Muscle of leg (tissue), 16 donors: ENCODE measurements at places on chromosomes 16 and 17.

DNA sequence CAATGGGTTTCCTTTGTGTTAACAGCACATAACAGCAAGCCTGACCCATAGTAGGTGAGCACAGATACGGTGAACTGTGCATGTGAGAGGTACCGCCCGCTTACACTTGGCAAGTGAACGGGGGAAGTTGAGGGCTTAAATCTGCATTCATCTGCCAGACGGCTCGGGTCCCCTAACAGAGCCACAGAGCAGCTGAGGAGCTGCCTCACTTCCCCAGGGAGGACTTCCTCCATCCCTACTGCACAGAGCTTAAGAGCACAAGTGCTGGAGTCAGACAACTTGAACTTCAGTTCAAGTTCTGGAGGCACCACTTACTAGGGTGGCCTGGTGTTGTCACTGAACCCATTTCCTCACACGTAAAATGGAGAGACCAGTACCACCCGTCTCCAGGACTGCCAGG, 13.4 kb downstream of the RAB5C start:
- H3K4me1 ChIP-seq: peaks cover 47% of the 10 kb centered on the region
- no peaks in the 10 kb centered on the region for H3K27me3 ChIP-seq
- no peak for DNase-seq
- no peak overlapping the region for H3K27ac ChIP-seq

GRCh38 chr17:11950771-11951519, 46.3 kb downstream of the ZNF18 start:
- peaks cover 7% of the 10 kb centered on the region for H3K4me1 ChIP-seq
- H3K27ac ChIP-seq: no peak overlapping the region
- no peak for DNase-seq
- no peaks in the 10 kb centered on the region for H3K27me3 ChIP-seq
- H3K36me3 ChIP-seq: no peaks in the 10 kb centered on the region

DNA sequence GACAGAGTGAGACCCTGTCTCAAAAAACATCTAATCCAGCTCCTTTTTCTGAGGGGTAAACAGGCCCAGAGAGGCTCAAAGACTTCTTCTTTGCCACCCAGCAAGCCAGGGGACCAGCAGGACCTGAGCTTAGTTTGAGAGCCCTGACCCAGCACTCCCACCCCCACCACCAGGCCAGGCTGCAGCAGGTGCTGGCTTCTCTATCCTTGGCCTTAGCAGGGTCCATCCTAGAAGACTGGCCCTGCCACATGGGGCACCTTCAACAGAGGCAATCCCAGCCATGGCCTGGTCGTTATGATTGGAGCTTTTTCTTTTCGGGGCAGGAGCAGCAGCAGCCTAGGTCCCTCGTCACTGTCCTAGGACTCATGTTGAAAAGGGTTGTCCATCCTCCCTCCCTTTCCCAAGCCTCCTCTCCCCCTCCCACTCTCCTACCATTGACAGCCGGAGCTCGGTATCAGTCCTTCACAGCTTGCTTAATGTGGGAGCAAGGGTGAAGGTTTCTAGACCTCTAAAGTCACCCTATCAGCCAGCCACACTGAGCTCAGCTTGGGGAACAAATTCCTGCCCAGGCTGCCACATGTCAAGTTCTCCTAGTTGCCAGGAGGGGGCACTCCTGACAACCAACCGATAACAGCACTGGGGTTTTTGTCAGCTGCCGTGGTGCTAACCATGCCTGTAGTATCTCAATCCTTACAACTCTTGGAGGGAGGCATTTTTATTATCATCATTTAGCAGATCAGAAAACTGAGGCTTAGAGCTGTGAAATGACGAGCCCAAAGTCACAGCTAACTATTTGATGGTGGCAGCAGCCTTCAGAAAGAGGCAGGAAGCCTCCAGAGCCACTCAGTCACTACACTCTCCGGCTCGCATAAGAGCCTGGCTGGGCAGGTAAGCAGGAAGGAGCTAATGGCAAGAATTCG, 11.2 kb downstream of the MRPL27 start:
- H3K4me3 ChIP-seq: no peak overlapping the region
- peaks cover 62% of the 10 kb centered on the region for H3K36me3 ChIP-seq
- peaks cover 11% of the 10 kb centered on the region for H3K4me1 ChIP-seq
- H3K27me3 ChIP-seq: no peaks in the 10 kb centered on the region

GRCh38 chr17:16255481-16255921, 38.5 kb downstream of the PIGL start:
- DNase-seq: peak; percentile 82
- peaks cover 14% of the 10 kb centered on the region for H3K4me1 ChIP-seq
- H3K36me3 ChIP-seq: peaks cover 4% of the 10 kb centered on the region
- H3K27me3 ChIP-seq: no peaks in the 10 kb centered on the region
- H3K4me3 ChIP-seq: no peak overlapping the region
- peak overlapping the region; percentile 83 for H3K27ac ChIP-seq

- no peaks in the 10 kb centered on the region for H3K27me3 ChIP-seq
- no peak overlapping the region for H3K27ac ChIP-seq
- no peak for DNase-seq
- H3K4me3 ChIP-seq: no peak overlapping the region
- H3K4me1 ChIP-seq: no peaks in the 10 kb centered on the region
Observed at GRCh38 chr16:12020009-12020408, 43.5 kb downstream of the SNX29 start.

GRCh38 chr16:69497876-69498596, 67.7 kb upstream of the NFAT5 start:
- no peak overlapping the region for H3K4me3 ChIP-seq
- no peaks in the 10 kb centered on the region for H3K36me3 ChIP-seq
- no peaks in the 10 kb centered on the region for H3K27me3 ChIP-seq
- no peaks in the 10 kb centered on the region for H3K4me1 ChIP-seq

GRCh38 chr16:86791287-86792035, 213.1 kb downstream of the FOXL1 start:
- no peak overlapping the region for H3K27ac ChIP-seq
- H3K4me1 ChIP-seq: peaks cover 6% of the 10 kb centered on the region
- DNase-seq: no peak
- no peaks in the 10 kb centered on the region for H3K36me3 ChIP-seq
- H3K4me3 ChIP-seq: no peak overlapping the region

- peaks cover 6% of the 10 kb centered on the region for H3K36me3 ChIP-seq
- peak; percentile 54 for DNase-seq
- H3K27me3 ChIP-seq: no peaks in the 10 kb centered on the region
- no peak overlapping the region for H3K4me3 ChIP-seq
Observed at GRCh38 chr17:46072998-46073397, 73.9 kb downstream of the STH start.

GRCh38 chr16:87141402-87141801, 175.8 kb downstream of the C16orf95 start:
- no peaks in the 10 kb centered on the region for H3K4me1 ChIP-seq
- H3K36me3 ChIP-seq: no peaks in the 10 kb centered on the region
- no peak overlapping the region for H3K27ac ChIP-seq
- H3K27me3 ChIP-seq: peaks cover 22% of the 10 kb centered on the region
- no peak for DNase-seq

GRCh38 chr16:15976225-15976812, 26.9 kb downstream of the ABCC1 start:
- H3K4me1 ChIP-seq: peaks cover 2% of the 10 kb centered on the region
- no peak for DNase-seq
- peak overlapping the region; percentile 66 for H3K27ac ChIP-seq
- no peak overlapping the region for H3K4me3 ChIP-seq
- no peaks in the 10 kb centered on the region for H3K36me3 ChIP-seq

GRCh38 chr17:6104956-6105648, 34.9 kb downstream of the WSCD1 start:
- peaks cover 10% of the 10 kb centered on the region for H3K4me1 ChIP-seq
- H3K36me3 ChIP-seq: peaks cover 59% of the 10 kb centered on the region
- H3K27ac ChIP-seq: no peak overlapping the region
- DNase-seq: no peak

DNA sequence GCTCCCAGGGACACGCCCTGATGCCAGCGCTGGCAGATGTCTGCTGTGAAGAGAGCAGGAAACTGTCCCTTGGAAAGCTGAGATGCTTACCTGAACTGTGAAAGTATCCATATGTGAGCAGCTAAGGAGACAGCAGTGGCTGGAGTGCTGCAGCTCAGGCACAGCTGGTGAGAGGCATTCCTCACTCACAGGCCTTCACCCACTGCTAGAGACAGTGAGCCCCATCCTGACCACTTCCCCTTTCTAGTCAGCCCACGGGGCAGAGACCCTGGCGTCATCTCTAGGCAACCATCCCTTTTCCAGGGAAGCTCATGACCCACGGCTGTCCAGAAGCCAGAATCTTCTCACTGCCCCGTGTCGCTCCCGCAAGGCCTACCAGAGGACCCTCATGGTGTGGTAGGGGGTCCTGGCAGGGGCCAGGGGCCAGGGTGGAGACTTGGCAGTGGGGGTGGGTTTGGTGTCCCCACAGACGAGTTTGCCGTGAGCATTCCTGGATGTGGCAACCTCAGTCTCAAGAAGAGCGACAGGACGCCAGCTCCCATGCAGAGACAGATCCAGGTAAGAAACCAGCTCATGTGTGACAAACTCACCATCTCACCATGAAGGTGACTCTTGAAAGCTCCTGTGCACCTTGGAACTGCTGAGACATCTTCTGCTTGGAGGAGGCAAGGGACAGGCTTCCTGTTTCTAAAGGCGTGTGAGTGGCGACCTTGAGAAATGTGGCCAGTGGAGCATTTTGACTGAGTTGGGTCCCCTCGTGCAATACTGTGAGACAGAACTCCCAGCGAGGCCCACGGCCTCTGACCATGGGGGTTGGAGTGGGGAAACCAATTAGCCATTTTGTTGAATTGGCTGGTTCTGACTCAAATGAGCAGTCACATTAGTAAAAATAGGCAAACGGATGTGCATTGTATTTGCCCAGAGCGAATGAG, at the start of gene SCIMP:
SCIMP (minus strand) TSS at position 216 of the 932 bp plus-strand sequence; CDS start at position 111, 105 bp downstream.
- H3K4me3 ChIP-seq: peak within 1 kb of the TSS; percentile 15
- H3K27ac ChIP-seq: no peak within 1 kb of the TSS
- no peaks in the 10 kb centered on the region for H3K27me3 ChIP-seq
- H3K4me1 ChIP-seq: no peaks in the 10 kb centered on the region
- peak; percentile 69 for DNase-seq

DNA sequence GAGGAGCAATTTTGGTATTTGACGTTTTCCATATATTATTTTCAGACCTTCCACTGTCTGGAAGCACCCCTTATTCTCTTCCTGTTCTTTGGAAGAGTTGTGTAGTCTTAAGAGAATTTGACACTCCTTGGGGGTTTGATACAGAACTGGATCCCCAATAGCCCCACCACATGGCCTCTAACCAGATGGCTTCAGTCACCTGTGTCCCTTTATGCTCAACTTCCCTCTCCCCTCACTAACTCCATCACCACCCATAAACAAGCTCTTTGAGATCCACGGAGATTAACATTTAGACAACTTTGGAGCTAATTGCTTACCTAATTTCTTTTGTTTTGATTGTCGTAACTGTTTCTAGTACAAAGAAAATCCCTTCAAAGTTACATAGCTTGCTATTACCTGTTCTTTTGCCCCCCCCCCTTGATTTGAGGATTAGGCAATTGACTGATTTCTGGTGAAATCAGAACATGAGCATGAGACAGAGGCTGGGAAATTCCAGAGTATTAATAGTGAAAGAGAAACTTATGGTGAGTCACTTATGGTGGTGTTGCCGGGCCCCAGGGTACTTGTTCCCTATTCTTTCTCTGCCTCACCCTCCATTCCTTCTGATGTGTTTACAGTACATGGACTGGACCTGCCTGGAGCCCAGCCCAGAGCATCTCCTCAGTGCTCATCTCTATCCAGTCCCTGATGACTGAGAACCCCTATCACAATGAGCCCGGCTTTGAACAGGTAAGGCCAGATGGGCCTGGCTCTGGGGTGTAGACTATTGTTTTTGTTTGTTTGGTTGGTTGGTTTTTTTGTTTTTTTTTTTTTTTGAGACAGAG, 7.5 kb downstream of the UBE2Z start:
- peaks cover 75% of the 10 kb centered on the region for H3K36me3 ChIP-seq
- DNase-seq: no peak
- H3K27me3 ChIP-seq: no peaks in the 10 kb centered on the region
- H3K4me1 ChIP-seq: peaks cover 2% of the 10 kb centered on the region
- no peak overlapping the region for H3K27ac ChIP-seq

DNA sequence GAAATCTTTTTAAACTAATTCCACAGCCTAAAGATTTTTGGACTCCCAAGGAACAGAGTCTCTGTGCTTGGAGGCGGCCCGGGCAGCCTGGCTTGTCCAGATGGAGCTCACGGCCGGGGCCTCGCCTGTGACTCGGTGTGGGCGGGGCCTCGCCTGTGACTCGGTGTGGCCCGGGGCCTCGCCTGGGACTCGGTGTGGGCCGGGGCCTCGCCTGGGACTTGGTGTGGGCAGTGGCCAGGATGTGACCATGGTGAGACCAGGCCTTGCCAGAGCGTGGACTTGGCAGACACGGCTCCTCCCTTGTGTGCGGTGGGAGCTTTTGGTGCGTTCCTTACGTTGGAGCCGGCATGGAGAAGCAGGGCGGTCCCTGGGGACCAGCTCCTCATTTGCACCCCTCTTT, 92.3 kb downstream of the METRNL start:
- DNase-seq: no peak
- no peak overlapping the region for H3K4me3 ChIP-seq
- no peak overlapping the region for H3K27ac ChIP-seq
- H3K36me3 ChIP-seq: no peaks in the 10 kb centered on the region
- H3K27me3 ChIP-seq: peaks cover 3% of the 10 kb centered on the region

GRCh38 chr16:50835358-50836060, 93.6 kb downstream of the CYLD start:
- H3K4me1 ChIP-seq: peaks cover 6% of the 10 kb centered on the region
- H3K27ac ChIP-seq: no peak overlapping the region
- H3K27me3 ChIP-seq: peaks cover 10% of the 10 kb centered on the region
- no peak for DNase-seq
- H3K4me3 ChIP-seq: no peak overlapping the region
- H3K36me3 ChIP-seq: no peaks in the 10 kb centered on the region

DNA sequence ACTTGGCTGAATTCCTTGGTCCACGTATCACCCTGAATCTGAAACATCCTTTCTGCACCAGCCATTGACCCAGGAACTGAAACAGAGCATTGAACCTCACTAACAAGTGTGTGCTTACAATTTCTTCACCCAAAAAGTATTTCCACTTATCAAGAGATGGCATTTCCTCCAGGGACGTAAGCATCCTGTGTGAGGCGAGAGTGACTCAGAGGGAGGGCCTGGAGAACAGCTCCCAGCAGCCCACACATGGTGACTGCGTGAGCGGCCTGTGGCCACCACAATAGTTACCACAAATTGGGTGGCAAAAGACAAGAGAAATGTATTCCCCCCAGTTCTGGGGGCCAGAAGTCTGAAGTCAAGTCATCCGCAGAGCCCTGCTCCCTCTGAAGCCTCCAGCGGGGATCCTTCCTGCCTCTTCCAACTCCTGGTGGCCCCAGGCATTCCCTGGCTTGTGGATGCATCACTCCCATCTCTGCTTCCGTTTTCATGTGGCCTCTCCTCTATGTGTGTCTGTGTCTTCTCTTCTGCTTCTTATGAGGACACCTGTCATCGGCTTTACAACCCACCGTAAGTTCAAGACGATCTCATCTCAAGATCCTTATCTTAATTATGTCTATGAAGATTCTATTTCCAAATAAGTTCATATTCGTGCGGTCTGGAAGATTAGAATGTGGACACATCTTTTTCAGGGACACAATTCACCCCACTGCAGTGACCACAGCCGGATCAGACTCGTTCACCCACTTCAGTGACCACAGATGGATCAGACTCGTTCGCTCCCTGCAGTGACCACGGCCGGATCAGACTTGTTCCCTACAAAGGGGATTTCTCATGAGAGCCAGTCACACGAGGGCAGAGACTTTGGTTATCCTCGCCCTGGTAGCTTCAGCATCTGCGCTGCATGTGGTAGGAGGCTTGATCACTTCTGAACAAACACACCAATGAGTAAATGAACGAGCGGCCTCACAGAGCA, 122.6 kb upstream of the FOXF1 start:
- H3K27me3 ChIP-seq: peaks cover 47% of the 10 kb centered on the region
- H3K36me3 ChIP-seq: no peaks in the 10 kb centered on the region
- H3K4me1 ChIP-seq: peaks cover 3% of the 10 kb centered on the region

GRCh38 chr16:66206363-66206762, 160.1 kb upstream of the CDH5 start:
- DNase-seq: no peak
- peaks cover 12% of the 10 kb centered on the region for H3K4me1 ChIP-seq
- no peaks in the 10 kb centered on the region for H3K36me3 ChIP-seq
- no peak overlapping the region for H3K27ac ChIP-seq
